ENCODE measurements at places on chromosomes 5 and 9. TPM values are rescaled to one million over a fixed set of nuclear protein-coding genes. Genes with fewer than 3 reads are reported as not detected.
A peak's percentile ranks its signal among the peaks of the same experiment; 100 is the strongest.

GRCh38 chr5:60806591-60807243 lies 37.4 kb downstream of the ELOVL7 start:
- no peaks in the 10 kb centered on the region for H3K36me3 ChIP-seq
- H3K27me3 ChIP-seq = peaks cover 5% of the 10 kb centered on the region
- no peaks in the 10 kb centered on the region for H3K4me1 ChIP-seq
- no peak for DNase-seq

DNA sequence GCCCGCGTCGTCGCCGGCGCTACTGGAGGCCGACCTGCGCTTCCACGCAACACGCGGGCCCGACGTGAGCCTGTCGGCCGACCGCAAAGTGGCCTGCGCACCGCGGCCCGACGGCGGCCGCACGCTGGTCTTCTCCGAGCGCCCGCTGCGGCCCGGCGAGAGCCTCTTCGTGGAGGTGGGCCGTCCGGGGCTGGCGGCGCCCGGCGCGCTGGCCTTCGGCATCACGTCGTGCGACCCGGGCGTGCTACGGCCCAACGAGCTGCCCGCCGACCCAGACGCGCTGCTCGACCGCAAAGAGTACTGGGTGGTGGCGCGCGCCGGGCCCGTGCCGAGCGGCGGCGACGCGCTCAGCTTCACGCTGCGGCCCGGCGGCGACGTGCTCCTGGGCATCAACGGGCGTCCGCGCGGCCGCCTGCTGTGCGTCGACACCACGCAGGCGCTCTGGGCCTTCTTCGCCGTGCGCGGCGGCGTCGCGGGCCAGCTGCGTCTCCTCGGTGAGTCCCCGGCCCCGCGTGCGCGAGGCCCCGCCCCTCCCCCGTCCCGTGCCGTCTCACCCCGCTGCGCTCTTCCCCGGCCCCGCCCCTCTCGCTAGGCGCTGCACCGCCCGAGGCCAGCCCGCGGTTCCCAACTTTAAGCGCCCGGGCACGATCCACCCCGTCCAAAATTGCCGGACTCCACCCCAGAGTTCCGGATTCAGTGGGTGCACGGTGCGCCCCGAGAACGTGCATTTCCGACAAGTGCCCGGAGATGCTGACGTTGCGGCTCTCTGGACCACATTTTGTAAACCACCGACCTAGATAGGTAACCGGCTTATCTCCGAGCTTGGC lies 42.8 kb downstream of the NEURL1B start:
- peak; percentile 18 for DNase-seq
- H3K27me3 ChIP-seq = peaks cover 28% of the 10 kb centered on the region
- peak overlapping the region; percentile 31 for H3K4me3 ChIP-seq
- H3K36me3 ChIP-seq = no peaks in the 10 kb centered on the region
- no peak overlapping the region for H3K27ac ChIP-seq

DNA sequence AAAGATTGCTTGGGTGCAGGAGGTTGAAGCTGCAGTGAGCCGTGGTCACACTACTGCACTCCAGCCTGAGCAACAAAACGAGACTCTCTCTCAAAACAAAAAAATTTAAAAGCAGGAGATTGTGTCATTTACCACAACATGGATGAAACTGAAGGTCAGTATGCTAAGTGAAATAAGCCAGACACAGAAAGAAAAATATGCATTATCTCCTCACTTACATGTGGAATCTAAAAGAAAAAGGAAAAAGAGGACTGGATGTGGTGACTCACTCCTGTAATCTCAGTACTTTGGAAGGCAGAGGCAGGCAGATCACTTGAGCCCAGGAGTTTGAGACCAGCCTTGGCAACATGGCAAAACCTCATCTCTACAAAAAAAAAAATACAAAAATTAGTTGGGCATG lies 146.8 kb upstream of the DAPK1 start:
- peaks cover 18% of the 10 kb centered on the region for H3K27me3 ChIP-seq
- no peak overlapping the region for H3K27ac ChIP-seq
- H3K4me3 ChIP-seq = no peak overlapping the region

DNA sequence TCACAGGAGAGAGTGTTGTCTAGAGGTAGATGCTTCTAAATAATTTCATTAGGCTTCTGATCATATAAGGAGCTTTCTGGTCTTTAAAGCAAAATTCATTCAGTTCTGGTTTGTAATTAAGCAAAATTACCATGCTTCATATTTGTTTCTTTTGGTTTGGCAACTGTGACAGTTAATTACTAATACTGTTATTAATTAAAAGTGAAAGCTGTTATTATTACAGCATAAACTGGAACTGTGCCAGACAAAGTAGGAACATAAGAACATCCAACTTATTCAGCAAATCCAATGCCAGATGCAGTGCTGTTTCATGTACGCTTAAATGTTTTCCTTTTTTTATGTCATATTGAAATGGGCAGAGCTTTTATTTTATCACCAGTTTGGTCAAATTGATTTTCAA lies 70.4 kb upstream of the DAB2 start:
- peaks cover 4% of the 10 kb centered on the region for H3K27me3 ChIP-seq
- no peak for DNase-seq
- no peaks in the 10 kb centered on the region for H3K4me1 ChIP-seq

DNA sequence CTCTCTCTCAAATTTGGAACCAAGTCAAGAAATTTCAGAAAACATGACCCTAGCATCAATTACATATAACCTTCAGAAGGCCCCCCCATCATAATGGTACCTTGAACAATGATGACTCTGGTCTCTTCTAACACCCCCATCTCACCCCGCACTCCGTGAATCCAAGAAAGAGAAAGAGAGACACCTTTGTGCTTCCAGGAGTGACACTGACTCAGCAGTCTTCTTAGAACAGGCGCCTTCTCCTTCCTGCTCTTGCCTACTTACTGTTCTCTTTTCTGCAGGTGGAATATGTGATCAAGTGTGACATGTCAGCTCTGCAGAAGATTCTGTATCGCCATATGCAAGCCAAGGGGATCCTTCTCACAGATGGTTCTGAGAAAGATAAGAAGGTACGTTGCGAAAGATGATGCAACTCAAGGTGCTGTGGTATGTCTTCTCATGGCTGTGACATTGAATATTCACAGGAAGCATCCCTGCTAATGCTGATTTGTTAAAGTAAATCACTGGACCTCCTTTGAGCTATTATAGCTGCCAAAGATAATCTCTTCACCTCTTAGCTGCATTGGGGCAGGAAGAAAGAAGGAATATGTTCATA lies 81.3 kb downstream of the SMARCA2 start:
- H3K36me3 ChIP-seq = peaks cover 61% of the 10 kb centered on the region
- H3K27ac ChIP-seq = no peak overlapping the region
- DNase-seq = no peak
- H3K27me3 ChIP-seq = no peaks in the 10 kb centered on the region
- H3K4me3 ChIP-seq = no peak overlapping the region

- H3K4me3 ChIP-seq = peak overlapping the region; percentile 80
- peaks cover 58% of the 10 kb centered on the region for H3K27me3 ChIP-seq
- peaks cover 19% of the 10 kb centered on the region for H3K4me1 ChIP-seq
- DNase-seq = peak; percentile 56
- no peaks in the 10 kb centered on the region for H3K36me3 ChIP-seq
Measured at GRCh38 chr5:32709750-32710549, 1.2 kb upstream of the NPR3 start.

DNA sequence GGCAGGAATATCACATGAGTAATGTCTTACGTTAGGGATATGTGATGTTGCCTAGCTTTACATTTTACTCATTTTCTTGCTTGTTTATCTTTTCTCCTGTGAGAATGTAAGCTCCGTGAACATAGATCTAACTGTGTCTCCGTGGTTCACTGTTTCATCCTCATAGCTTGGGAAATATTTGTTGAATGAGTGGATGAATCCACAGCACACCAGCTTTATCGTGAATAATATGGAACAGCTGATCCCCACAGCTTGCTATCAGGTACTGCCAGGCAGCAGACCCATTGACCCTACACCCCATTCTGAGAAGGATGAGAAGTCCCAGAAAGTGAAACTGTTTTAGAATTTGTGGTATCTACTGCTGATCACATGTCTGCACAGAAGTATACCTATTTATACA lies 106.8 kb upstream of the FBN2 start:
- no peaks in the 10 kb centered on the region for H3K27me3 ChIP-seq
- H3K4me1 ChIP-seq = no peaks in the 10 kb centered on the region

DNA sequence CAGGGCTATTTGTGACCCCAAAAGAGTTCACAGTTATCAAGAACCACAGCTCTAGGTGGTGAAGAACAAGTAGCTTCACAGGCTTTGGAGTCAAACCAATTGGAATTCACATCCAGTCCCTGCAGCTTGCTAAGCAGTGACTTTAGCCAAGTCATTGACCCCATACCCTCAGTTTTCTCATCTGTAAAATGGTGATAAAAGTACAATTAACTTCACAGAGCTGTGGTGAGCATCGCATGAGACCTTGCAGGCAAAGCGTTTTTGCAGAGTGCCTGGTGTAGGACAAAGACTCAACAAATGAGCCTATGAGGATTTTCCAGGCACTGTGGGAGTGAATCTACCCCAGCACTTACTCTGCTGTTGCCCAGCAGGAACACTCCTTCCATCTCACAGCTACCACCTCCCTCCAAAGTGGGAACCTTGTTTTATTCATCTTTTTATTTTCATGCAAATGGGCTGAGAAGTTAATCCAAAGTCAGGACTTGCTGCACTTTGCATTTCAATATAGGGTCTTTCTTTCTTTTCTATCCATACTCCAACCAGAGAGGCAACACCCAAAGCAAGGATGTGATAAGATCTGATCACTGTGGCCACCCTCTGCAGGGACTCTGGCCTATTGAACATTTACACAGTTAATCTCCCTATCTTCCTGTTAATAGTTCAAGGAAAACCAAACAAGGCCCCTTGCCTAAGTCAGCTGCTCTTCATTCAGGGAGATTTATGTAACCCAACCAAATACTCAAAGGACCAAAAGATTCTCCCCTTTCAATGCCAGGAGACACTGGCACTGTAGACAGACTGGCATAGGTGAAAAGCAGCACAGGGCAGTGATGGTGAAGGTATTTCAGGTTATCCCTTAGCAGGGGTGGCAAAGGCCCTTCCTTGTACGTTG lies 41.9 kb downstream of the ABCA1 start:
- DNase-seq = no peak
- H3K27me3 ChIP-seq = no peaks in the 10 kb centered on the region
- H3K4me3 ChIP-seq = no peak overlapping the region
- H3K4me1 ChIP-seq = no peaks in the 10 kb centered on the region
- no peak overlapping the region for H3K27ac ChIP-seq

GRCh38 chr5:11110128-11110527 lies 349.1 kb upstream of the DAP start:
- H3K27me3 ChIP-seq = no peaks in the 10 kb centered on the region
- H3K4me1 ChIP-seq = no peaks in the 10 kb centered on the region
- no peak overlapping the region for H3K27ac ChIP-seq
- no peak for DNase-seq

DNA sequence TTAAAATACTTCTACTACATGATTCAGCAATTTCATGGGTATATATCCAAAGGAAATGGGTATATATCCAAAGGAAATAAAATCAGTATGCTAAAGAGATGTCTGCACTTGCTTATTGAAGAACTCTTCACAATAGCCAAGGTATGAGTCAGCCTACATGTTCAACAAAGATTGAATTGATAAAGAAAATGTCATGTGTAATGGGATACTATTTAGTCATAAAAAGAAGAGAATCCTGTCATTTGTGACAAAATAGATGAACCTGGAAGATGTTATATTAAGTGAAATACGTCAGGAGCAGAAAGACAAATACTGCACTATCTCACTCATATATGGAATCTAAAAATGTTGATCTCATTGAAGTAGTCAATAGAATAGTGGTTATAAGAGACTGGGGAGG lies 944.5 kb upstream of the CTNND2 start:
- H3K4me3 ChIP-seq = no peak overlapping the region
- H3K27ac ChIP-seq = no peak overlapping the region
- H3K4me1 ChIP-seq = no peaks in the 10 kb centered on the region
- no peaks in the 10 kb centered on the region for H3K36me3 ChIP-seq

GRCh38 chr5:164336906-164337305 lies 831.5 kb downstream of the MAT2B start:
- H3K27ac ChIP-seq = no peak overlapping the region
- H3K36me3 ChIP-seq = no peaks in the 10 kb centered on the region
- no peak overlapping the region for H3K4me3 ChIP-seq
- no peaks in the 10 kb centered on the region for H3K27me3 ChIP-seq
- H3K4me1 ChIP-seq = no peaks in the 10 kb centered on the region

GRCh38 chr9:127351182-127352166 lies 45.5 kb upstream of the SLC2A8 start:
- no peaks in the 10 kb centered on the region for H3K36me3 ChIP-seq
- H3K27me3 ChIP-seq = peaks cover 37% of the 10 kb centered on the region
- no peak for DNase-seq
- no peak overlapping the region for H3K4me3 ChIP-seq
- no peak overlapping the region for H3K27ac ChIP-seq
- no peaks in the 10 kb centered on the region for H3K4me1 ChIP-seq

- no peak overlapping the region for H3K27ac ChIP-seq
- H3K27me3 ChIP-seq = no peaks in the 10 kb centered on the region
- no peaks in the 10 kb centered on the region for H3K4me1 ChIP-seq
- H3K4me3 ChIP-seq = no peak overlapping the region
- DNase-seq = no peak
Measured at GRCh38 chr5:5332287-5332686, 90.2 kb upstream of the ICE1 start.

- H3K4me1 ChIP-seq = no peaks in the 10 kb centered on the region
- no peak for DNase-seq
- H3K27me3 ChIP-seq = no peaks in the 10 kb centered on the region
- H3K4me3 ChIP-seq = no peak overlapping the region
- H3K27ac ChIP-seq = no peak overlapping the region
Measured at GRCh38 chr9:118578467-118578866, 790.8 kb downstream of the BRINP1 start.

- peaks cover 9% of the 10 kb centered on the region for H3K36me3 ChIP-seq
- H3K27ac ChIP-seq = no peak overlapping the region
- H3K4me3 ChIP-seq = no peak overlapping the region
Measured at GRCh38 chr9:95078939-95079338, 238.6 kb downstream of the FANCC start.

DNA sequence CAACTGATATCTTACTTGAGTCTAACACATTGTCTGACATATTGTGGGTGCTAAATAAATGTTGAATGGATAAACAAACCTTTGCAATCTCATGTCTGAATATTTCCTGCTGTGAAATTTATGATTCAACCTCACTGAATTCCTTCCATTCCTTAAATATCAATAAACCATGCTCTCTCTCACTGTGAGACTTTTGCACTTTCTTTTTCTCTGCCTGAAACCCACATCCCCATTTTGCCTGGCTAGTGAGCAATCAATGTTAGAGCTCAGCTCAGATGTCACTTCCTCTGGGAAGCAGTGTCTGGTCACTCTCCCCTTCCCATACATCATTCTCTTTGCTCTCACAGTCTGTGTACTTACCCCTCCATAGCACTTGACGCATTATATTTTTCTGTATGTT lies 383.7 kb upstream of the TRPC7 start:
- H3K36me3 ChIP-seq = no peaks in the 10 kb centered on the region
- no peak overlapping the region for H3K27ac ChIP-seq
- no peak for DNase-seq
- no peaks in the 10 kb centered on the region for H3K4me1 ChIP-seq
- no peaks in the 10 kb centered on the region for H3K27me3 ChIP-seq

The FUT7 gene
- total RNA-seq = not detected

The TMOD1 gene
- total RNA-seq = 0.97 TPM

The PAIP1 gene
- 58.0 TPM for total RNA-seq

The OCLN gene
- total RNA-seq = 0.21 TPM

The SARDH gene
- 1.1 TPM for total RNA-seq

The BSPRY gene
- 11.1 TPM for total RNA-seq

All from activated T-helper 2 cell treated with anti-CD3 and anti-CD28 coated beads, Interferon-gamma antibody, Interleukin-2, Interleukin-4, amounts not matched to agents 10 μg/mL and 5 μg/mL and 100 μg/mL, durations not matched to agents 14 hours and 24 hours and 36 hours (primary cell).